ENCODE measurements at places on chromosomes 16 and 17. TPM values are rescaled to one million over a fixed set of nuclear protein-coding genes. Genes with fewer than 3 reads are reported as not detected.

Gene AIPL1
- not detected for total RNA-seq

Gene PARN
- total RNA-seq = 32.1 TPM

Gene KCNJ2
- 1.1 TPM for total RNA-seq

Gene AMFR
- 164 TPM for total RNA-seq

Gene ATP1B2
- total RNA-seq = not detected

Gene MYH2
- total RNA-seq = not detected

Gene KAT8
- total RNA-seq = 30.5 TPM

Gene LRRC37A
- total RNA-seq = 4.5 TPM

Gene RNF227
- 2.2 TPM for total RNA-seq

Gene USP6
- total RNA-seq = not detected

Gene IL34
- total RNA-seq = 0.59 TPM

Gene C17orf50
- not detected for total RNA-seq

Gene GALNS
- total RNA-seq = 25.4 TPM

All from subcutaneous preadipocyte (primary cell).